ENCODE measurements at places on chromosomes 1 and 21.

DNA sequence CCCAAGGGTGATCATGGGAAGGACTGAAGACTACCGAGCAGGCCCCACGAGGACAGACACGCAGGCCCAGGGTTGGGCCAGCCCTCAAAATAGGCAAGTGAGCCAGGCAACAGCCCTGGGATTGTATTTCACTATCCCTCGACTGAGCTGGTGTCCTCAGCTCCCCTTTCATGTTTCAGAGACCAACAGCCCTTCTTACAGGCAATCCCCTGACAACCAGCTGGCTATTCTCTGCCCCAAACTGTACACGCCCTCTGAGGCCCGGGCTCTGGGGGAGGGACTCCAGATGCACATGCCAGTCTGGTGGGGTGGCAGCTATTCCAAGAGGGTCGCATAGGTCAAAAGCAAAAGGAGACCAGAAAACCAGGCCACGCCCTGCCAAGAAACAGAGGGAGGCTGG is 243.0 kb downstream of the TOMM20 start:
- no peak for DNase-seq

GRCh38 chr1:1239614-1240347 is 6.7 kb downstream of the C1QTNF12 start:
- no peak for DNase-seq

- no peak for DNase-seq
Measured at GRCh38 chr1:82593561-82593960, 792.8 kb downstream of the ADGRL2 start.

- no peak for DNase-seq
Measured at GRCh38 chr1:53572065-53572814, 113.0 kb downstream of the DMRTB1 start.

GRCh38 chr21:37987668-37988067 is 71.4 kb upstream of the KCNJ6 start:
- DNase-seq, result no peak

- DNase-seq, result no peak
Measured at GRCh38 chr1:154869351-154870114, 548 bp downstream of the KCNN3 start.

GRCh38 chr1:202058001-202058908 is 47.9 kb downstream of the ELF3 start:
- no peak for DNase-seq

GRCh38 chr1:3261969-3262579 is 192.4 kb upstream of the ARHGEF16 start:
- no peak for DNase-seq

DNA sequence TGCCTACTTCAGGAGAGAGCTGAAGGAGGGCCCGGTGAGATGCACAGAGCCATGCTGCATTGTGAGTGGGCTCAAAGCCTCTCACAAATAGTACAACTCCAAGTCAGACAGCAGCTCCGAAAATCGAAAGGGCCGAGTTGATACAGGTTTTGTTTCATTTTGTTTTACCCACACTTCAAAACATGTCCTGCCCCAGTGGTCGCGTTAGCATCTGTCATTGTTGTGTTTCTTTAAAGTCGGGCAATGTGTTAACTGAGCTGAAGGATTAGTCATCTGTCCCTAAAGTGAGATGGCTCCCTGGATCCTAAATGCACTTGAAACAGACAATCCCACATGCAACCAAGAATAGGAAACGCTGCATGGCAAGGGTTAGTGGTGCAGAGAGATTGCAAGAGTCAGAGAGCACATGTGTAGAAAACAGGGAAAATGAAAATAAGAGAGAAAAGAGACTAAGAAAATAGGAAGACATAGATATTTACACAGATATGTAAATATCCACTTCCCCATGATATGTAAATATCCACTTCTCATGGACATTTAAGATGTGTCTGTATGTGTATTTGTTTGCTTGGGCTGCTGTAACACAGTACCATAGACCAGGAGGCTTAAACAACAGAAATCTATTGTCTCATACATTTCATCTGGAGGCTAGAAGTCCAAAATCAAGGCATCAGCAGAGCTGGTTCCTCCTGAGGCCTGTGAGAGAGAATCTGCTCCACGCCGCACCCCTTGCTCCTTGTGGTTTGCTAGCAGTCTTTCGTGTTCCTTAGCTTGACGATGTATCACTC is 131.4 kb upstream of the RAB4A start:
- no peak for DNase-seq

GRCh38 chr1:172145231-172145651 is 275.2 kb upstream of the C1orf105 start:
- no peak for DNase-seq

GRCh38 chr21:44365251-44365966 is 12.0 kb downstream of the TRPM2 start:
- DNase-seq, result no peak

DNA sequence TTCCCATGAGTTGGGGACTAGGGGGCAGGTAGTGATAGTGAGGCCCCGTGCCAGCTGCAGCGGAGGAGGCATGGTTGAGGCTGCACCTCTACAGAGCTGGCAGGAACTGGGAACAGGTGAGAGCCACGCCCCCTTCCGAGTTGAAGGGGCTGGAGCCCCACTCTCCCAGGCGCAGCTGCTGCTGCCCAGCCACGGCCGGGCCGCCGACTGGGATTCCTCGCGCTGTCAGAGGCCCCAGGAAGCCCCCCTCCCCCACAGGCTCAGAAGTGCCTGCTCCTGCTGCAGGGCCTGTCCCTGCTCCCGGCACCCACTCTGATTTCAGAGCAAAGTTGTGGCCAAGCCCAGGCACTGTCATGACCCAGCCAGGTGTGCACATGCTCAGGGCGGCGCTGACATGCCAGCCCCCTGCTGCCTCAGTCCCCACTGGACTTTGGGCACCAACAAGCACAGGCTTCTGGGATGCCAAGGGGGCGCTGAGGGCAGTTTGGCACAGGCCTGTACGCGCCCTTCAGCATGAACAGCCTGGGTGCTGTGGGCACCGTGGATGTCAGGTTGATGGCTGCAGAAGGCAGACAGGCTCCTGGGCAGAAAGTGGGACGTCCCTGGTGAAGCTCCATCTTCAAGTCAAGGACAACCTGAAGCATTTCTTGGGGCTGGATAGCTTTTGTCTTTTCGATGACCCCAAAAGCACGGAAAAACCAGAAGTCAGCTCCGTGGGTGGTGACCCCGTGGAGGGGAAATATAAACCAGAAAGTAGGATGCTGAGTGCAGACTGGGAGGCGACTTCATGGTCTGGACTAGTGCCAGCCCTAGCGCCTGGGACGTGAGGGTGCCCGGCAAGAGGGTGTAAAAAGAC is 121.5 kb downstream of the SIM2 start:
- no peak for DNase-seq

DNA sequence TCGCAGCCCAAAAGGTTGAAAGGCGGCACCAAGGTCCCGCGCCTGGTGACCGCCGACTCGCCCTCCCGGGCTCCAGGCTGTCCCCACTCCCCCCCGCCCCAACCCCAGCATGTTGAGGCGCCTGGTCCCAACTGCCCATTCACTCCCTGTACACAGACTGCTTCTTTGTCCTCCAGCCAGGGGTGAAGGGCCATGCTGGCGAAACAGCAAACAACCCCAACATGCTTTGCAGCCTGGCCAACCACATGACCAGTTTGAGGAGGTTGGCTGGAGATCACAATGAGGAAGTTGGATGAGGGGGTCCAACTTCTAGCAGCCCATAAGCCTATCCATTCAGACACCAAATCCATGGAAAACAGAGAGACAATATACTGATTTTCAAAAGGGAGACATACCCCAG is 13.5 kb downstream of the PDE9A start:
- DNase-seq, result no peak

DNA sequence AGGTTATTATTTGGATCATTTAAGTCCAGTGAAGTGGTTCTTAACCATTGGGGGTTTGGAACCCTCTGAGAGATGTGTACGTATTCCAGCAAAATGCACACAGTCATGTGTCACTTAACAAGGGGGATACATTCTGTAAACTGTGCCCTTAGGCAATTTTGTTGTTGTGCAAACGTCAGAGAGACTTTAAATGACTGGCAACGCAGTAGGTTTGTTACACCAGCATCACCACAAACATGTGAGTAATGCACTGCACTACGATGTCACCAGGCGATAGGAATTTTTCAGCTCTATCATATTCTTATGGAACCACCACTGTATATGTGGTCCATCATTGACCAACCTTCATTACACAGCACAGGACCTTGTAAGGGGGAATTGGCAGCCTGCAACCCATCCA is 11.9 kb downstream of the AHCYL1 start:
- no peak for DNase-seq

- no peak for DNase-seq
Measured at GRCh38 chr1:240739754-240740153, 127.8 kb upstream of the GREM2 start.

DNA sequence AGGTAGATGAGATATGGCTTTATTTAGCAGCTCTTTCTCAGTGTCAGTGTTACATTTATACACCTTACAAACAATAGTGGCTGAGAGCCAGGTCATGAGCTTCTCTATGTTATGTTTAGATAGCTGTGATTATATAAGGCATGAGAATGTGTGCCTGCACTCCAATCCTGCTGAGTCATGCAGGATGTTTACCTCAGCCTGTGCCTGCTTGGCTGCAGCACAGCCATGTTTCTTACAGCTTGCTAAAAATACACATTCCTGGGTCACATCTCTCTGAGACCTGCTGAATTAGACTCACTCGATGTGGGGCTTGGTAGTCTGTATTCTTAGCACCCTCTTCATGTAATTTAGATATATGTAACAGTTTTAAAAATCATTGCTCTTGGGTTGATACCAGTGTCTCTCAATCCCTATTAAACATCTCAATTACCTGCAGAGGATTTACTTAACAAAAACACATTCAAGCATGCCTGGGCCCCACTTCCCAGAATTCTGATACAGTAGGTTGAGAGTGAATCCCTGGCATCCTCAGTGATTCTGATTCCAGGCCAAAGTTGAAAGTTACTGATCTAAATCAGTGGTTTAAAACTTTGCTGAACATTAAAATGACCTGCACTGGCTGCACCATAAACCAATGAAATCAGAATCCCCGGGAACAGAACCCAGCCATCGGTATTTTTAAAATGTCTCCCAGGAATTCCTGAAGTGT is 107.5 kb downstream of the GDAP2 start:
- no peak for DNase-seq

DNA sequence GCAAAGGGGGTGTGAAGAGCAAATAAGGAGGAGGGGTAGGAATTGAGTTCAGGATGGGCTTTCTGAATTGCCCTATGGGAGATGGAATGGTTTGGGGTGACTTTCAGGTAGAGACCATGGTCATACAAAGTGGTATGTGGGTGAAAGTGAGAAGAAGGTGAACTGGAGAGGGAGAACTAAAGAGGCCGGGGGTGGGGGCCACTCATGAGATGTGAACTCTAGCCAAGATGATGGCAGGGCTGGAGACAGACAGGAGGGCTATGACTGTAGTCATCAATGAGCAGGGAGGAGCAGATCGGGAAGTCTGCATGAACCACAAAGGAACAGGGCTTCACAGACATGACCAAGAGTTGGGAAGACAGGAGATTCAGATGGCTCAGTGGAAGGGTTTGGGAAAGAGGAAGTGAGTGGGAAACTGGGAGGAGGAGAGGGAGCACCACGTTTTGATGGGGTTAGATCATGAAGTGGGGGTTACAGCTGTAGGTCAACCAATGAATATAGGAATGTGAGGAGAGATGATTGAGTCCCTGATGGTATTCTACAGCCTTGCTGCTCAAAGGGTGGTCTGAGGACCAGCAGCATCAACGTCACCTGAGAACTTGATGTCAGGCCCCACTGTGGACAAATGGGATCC is 20.7 kb upstream of the LRRC8D start:
- no peak for DNase-seq

DNA sequence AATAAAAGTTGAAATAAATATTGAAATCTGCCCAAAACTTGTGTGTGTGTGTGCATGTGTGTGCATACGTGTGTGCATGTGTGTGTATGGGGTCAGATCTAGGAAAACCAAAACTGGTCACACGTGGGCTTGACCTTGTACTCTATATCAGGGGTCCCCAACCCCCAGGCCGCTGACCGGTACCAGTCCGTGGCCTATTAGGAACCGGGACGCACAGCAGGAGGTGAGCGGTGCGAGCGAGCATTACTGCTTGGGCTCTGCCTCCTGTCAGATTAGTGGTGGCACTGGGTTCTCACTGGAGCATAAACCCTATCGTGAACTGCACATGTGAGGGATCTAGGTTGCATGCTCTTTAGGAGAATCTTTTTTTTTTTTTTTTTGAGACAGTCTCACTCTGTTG is 8.7 kb downstream of the DOP1B start:
- DNase-seq, result no peak

- no peak for DNase-seq
Measured at GRCh38 chr1:194076646-194077045, 890.2 kb upstream of the B3GALT2 start.

GRCh38 chr1:32305310-32305709 is 13.4 kb downstream of the HDAC1 start:
- no peak for DNase-seq

- DNase-seq, result no peak
Measured at GRCh38 chr1:4678066-4678717, 23.8 kb downstream of the AJAP1 start.

- DNase-seq, result no peak
Measured at GRCh38 chr1:11054666-11055065, 5.2 kb downstream of the SRM start.

DNA sequence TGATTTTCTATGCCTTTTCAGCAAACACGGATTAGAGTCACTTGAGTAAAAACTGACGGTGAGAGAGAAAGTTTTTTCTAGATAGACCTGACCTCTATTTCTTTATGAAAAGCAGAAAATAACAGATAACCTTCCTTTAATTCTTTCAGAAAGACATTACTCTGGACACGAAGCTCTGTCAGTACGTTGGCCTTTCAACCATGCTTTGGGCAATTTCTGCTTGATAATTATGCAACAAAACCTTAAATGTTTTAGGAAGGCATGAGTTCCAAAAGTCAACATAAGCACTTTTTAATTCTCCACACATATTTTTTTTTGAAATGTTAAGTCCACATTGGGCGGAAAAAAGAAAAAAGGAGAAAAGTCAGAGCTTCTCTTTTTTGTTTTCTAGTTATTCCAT is 137.8 kb downstream of the AKT3 start:
- DNase-seq, result no peak

DNA sequence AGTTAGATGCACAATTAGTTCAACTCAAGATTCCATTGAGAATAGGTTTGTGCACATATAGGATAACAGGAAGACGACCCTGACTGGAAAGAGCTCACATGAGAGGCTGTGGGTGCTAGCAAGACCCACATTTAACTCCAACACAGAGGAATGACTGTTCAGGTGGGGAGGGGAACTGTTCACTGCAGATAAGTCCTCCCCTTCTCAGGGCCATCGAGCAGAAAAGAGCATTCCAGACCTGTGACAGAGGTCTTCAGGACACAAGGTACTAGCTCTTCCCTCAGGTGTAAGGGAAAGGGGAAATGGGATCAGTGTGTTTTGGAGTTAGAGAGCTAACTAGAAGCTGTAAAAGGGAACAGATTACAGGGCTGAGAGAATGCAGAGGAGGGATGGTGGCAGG is 8.7 kb downstream of the PTGER3 start:
- DNase-seq, result no peak

GRCh38 chr1:64038965-64039364 is 164.5 kb upstream of the UBE2U start:
- no peak for DNase-seq

- DNase-seq, result no peak
Measured at GRCh38 chr1:9603766-9604753, 15.3 kb downstream of the TMEM201 start.

Measured in stimulated activated CD4-positive, alpha-beta T cell treated with anti-CD3 and anti-CD28 coated beads, Interleukin-4, amount 100 ng/mL, for 4 hours (primary cell).